Mammary epithelial cell (primary cell): ENCODE measurements at places on chromosomes 4 and X. TPM values are rescaled to one million over a fixed set of nuclear protein-coding genes. Genes with fewer than 3 reads are reported as not detected.
A peak's percentile ranks its signal among the peaks of the same experiment; 100 is the strongest.

- peak; percentile 71 for DNase-seq
Measured at GRCh38 chrX:12978205-12979025, 3.5 kb downstream of the TMSB4X start.

DNA sequence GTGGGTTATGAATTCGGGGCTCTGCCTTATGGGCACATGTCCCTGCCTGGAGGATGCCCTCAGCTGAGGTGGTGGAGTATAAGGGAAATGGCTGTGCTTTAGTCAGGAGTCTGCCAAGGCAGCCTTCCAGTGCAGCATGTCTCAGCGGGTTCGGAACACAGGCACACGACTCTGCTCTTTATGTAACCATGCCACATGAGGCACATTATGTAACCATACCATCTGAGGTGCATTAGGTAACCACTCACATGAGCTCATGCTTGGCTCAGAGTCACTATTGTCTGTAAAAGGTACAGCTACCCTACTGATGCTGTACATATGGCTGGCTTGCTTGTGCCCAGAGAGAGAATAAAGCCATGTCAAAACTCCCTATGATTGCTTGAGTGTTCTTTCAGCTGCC lies 723.6 kb downstream of the TRAM1L1 start:
- DNase-seq = peak; percentile 71

- peak; percentile 73 for DNase-seq
Measured at GRCh38 chr4:156547439-156547838, 424.2 kb downstream of the PDGFC start.

GRCh38 chrX:134692233-134692632 lies 34.0 kb upstream of the PLAC1 start:
- DNase-seq = no peak

DNA sequence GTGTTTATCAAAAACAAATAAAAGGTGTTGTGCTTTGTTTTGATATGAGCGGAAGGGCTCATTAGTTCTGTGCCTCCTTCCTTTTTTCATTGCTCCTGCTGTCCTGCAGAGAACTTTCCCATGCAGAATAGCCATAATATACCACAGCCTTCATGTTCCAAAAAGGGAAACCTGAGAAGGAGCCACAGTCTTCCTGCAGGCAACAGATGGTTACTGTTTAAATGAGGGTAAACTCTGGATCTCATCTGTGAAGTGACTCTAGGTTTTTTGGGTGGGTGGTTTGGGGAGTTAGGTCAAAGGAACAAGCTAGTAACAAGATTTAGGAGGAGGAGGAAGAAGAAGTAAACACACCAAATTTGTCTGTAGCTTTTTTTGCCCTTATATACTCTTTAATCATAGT lies 131.8 kb downstream of the BMPR1B start:
- DNase-seq = no peak

- no peak for DNase-seq
Measured at GRCh38 chr4:36163198-36163597, 81.1 kb downstream of the ARAP2 start.

The ZDHHC15 gene
- total RNA-seq = not detected in 2 replicates

The RTL3 gene
- not detected for total RNA-seq

The IL3RA gene
- not detected for total RNA-seq

The SMIM10 gene
- total RNA-seq = not detected in 2 replicates
